Caki2 (cell line): ENCODE measurements at places on chromosomes 7 and 10. TPM values are rescaled to one million over a fixed set of nuclear protein-coding genes. Genes with fewer than 3 reads are reported as not detected.

- peak; percentile 45 for DNase-seq
Measured at GRCh38 chr7:127895814-127896280, 135.4 kb downstream of the LRRC4 start.

DNA sequence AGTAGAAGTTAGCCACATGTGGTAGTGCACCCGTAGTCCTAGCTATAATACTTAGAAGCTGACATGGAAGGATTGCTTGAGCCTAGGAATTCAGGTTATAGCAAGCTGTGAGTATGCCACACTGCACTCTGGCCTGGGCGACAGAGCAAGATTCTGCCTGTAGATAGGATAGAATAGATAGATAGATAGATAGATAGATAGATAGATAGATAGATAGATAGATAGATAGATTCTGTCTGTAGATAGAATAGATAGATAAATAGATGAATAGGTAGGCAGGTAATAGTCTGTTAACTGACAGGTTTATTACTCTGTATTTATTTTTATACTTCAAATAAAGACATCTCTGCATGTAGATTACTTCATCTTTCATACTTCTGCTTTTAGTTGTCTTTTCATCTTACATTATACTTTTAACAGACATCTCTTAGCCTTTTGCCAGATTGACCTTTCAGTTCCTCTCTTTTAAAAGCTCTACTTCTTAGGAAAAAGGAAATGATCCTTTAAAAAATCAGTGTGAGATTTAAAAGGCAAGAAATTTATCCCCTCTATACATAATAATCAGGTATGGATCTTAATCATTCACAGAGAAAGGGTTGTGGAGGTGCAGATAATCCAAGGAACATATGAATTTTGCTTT, 31.8 kb downstream of the CCAR1 start:
- DNase-seq: no peak

DNA sequence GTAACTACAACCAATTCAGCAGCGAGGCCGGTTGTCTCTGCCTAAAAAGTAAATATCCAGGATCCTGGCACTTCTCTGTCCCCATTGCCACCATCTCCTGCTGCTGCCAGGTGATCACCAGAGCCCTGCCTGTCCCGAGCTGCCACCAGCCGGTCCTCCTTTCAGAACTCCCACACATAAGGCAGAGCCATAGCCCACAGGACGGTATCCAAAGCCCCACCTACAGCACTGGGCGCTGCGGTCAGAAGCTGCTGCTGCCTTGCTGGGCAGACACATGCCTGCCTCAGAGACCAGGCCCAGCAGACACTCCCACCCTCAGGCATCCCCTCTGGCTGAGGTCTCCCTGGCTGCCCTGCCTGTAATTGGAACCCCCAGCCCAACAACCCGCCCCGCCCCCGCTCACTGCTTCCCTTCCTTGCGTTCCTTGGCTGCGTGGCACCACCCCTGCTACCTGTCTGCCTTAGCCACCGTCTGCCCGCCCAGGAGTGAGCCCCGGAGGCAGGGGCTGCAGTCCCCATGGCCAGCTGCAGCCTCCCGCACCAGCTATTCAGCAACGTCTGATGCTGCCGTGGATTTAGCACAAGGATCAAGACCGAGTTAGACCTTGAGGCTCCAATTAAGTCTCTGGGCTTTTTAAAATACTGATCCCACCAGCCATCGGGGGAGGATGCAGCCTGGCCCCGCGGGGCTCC, 100.7 kb downstream of the CYTH3 start:
- no peak for DNase-seq

- DNase-seq: no peak
Measured at GRCh38 chr7:33534833-33535232, 370.5 kb upstream of the BMPER start.

The RBP3 gene
- total RNA-seq: not detected in 2 replicates

- peak; percentile 79 for DNase-seq
Measured at GRCh38 chr10:116694243-116694926, 48.0 kb downstream of the HSPA12A start.

The TMEM243 gene
- 81.6 and 96.4 TPM in 2 replicates for total RNA-seq

- DNase-seq: peak; percentile 81
Measured at GRCh38 chr10:102646610-102647442, 2.5 kb downstream of the TRIM8 start.

The MSMB gene
- total RNA-seq: not detected in 2 replicates

DNA sequence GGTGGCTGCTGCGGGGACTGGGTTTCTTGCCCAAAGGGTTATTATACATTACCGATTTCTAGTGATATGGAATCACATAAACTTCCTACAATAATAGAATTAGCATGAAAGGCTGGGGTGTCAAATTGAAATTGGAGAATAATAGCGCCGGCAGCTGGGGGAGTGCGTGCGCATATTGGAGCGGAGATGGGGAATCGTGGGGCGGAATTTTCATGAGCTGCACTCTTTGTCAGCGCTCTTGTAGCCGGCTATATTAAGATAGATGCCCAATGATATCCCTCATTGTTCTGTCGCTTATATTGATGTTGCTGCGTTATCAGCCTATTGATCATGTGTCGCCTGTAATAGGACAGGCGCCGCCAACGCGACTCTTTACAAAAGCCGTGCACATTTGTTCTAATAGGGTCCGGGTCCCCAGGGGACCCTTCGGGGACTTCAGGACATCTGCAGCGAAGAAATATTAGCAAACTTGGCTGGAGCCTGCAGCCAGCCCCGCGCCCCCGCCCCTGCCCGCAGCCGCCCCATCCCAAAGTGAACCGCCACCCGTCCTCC, 5.1 kb downstream of the UNCX start:
- no peak for DNase-seq
